T-helper 17 cell (primary cell): ENCODE measurements at places on chromosomes 4 and X. TPM values are rescaled to one million over a fixed set of nuclear protein-coding genes. Genes with fewer than 3 reads are reported as not detected.

- H3K4me1 ChIP-seq = no peaks in the 10 kb centered on the region
- no peak for DNase-seq
- H3K27ac ChIP-seq = no peak overlapping the region
- H3K27me3 ChIP-seq = no peaks in the 10 kb centered on the region
Observed at GRCh38 chr4:95248720-95249425, 299.9 kb downstream of the UNC5C start.

Gene REPS2
- total RNA-seq = 3.3 TPM

GRCh38 chrX:68694435-68695205 is 47.2 kb downstream of the STARD8 start:
- peak overlapping the region; percentile 70 for H3K4me3 ChIP-seq
- H3K36me3 ChIP-seq = no peaks in the 10 kb centered on the region
- H3K4me1 ChIP-seq = peaks cover 4% of the 10 kb centered on the region
- no peak overlapping the region for H3K27ac ChIP-seq

Gene MXRA5
- total RNA-seq = not detected

DNA sequence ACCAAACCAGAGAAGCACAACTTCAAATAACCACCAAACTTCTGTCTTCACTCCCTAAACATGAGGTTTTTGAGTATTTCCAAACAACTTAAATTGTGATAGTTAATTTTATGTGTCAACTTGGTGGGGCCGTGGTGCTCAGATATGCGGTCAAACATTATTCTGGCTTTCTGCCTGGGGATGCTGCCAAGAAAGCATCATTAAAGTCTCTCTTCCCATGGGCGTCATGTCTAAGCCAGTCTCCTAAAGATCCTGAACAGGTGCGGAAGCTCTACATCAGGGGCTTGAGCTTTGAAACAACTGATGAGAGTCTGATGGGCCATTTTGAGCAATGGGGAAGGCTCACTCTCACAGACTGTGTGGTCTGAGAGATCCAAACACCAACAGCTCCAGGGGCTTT is 24.1 kb upstream of the SOD3 start:
- H3K36me3 ChIP-seq = peaks cover 3% of the 10 kb centered on the region
- no peak for DNase-seq
- H3K27me3 ChIP-seq = peaks cover 5% of the 10 kb centered on the region
- H3K4me1 ChIP-seq = no peaks in the 10 kb centered on the region
- no peak overlapping the region for H3K27ac ChIP-seq
